ENCODE measurements at places on chromosomes 7 and 10. TPM values are rescaled to one million over a fixed set of nuclear protein-coding genes. Genes with fewer than 3 reads are reported as not detected.

THSD7A gene
- 0.81 TPM for total RNA-seq

MLXIPL gene
- not detected for total RNA-seq

DNA sequence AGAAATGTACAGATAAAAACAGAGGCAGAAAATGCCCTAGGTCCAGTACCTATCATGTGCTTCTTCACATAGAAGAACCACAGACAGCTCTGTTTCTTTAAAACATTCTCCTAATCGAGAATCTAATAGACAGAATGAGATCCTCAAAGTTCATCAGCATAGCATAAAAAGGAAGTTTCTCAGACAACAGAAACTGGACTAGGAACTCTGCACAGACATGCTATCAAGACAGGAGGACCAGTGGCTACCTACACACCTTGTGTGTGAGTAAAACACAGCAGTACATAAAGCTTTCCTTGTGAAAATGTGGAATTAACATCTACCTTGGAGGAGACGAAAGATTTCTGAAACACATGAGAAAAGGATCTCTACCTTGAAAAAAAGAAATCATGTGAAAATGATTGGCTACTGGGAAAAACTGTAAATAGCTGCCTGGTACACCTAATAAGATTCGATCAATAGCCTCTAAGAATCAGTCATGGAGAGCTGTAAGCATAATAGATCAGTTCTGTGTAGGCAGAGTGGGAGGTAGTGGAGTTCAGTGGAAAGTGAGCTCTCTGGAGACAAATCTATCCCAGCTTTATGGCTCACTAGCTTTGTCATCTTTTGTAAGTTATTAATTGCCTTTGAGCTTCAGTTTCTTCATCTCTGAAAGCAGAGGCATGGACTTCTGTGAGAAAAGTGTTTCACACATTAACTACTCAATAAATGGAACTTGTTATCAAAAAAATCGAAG lies 26.7 kb downstream of the ELAPOR2 start:
- no peak for DNase-seq

DNA sequence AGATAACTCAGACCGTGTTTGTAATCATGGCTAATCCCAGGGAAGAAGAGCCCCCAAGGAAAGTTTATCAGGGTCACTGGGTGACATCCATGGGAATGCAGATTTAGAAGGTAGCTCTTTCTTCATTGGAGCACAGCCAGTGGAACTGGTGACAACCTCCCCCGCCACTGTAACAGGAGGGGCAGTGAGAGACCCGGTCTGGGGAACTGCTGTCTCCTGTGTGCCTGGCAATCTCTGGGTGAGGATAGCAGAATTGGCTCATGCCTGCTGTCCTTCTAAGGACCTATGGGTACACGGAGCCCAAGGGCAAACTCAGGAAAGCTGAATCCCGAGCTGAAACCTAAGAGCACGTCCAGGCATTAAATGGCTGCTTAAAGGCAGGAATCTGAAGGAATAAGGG lies 341.6 kb downstream of the ABCA13 start:
- no peak for DNase-seq

DNA sequence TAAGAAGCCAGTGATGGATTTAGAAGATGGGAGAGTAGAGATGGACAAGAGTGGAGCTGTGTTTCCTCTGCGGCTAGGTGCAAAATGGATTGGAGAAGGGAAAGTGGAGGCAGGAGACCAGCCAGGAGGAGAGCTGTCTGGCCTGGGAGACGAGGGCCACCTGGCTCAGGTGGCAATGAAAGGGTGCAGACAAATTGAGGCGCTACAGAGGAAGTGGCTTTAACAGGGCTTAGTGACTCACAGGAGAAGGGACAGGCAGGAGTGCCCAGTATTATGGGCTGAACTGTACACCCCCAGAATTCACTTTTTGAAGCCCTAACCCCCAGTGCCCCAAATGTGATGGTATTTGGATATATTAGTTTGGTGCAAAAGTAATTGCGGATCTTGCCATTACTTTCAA lies 65.6 kb upstream of the DUSP5 start:
- no peak for DNase-seq

DNA sequence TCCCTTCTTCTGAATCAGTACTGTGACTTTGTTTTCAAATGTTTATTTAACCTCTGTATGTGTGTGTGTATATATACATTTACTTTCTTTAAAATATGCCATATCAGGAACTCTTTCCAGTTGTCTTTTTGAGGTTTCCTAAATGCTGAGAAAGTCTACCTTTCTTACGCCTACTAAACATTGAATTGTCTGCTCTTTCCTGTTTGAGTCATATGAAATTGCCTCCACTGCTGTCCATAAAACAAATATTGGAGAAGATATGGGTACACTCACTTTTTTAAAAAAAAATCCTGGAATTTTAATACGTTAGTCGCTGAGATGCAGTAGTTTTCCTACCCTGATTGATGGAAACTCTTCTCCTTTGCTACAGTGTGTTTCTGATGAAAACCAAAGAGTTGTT lies 298.7 kb upstream of the TEX47 start:
- no peak for DNase-seq
